Regular cardiac myocyte (primary cell): ENCODE measurements at places on chromosomes 7 and 10. TPM values are rescaled to one million over a fixed set of nuclear protein-coding genes. Genes with fewer than 3 reads are reported as not detected.

The NRP1 gene
- total RNA-seq = 418 and 458 TPM in 2 replicates

The NPC1L1 gene
- total RNA-seq = under 0.01 TPM in 2 replicates

The AVPI1 gene
- total RNA-seq = 15.3 and 27.6 TPM in 2 replicates

The REEP3 gene
- 76.3 and 91.9 TPM in 2 replicates for total RNA-seq

The CRTAC1 gene
- under 0.01 and 0.28 TPM in 2 replicates for total RNA-seq

The CYP26C1 gene
- under 0.01 TPM in 2 replicates for total RNA-seq

The TRAPPC14 gene
- 2.8 and 6.9 TPM in 2 replicates for total RNA-seq

The CTAGE6 gene
- total RNA-seq = 0.58 and 2.3 TPM in 2 replicates

The LIPF gene
- not detected in 2 replicates for total RNA-seq

The MBL2 gene
- not detected in 2 replicates for total RNA-seq

The VGF gene
- total RNA-seq = under 0.01 TPM in 1 of 2 replicates, not detected in the other

The GPR146 gene
- 4.0 and 9.0 TPM in 2 replicates for total RNA-seq

The NME8 gene
- not detected in 2 replicates for total RNA-seq

The AS3MT gene
- total RNA-seq = 7.3 and 7.5 TPM in 2 replicates

The PROSER2 gene
- 1.7 and 2.3 TPM in 2 replicates for total RNA-seq

The CREB5 gene
- total RNA-seq = 0.96 and 2.5 TPM in 2 replicates

The SFXN2 gene
- total RNA-seq = 5.6 and 7.5 TPM in 2 replicates
